ENCODE measurements at places on chromosomes 7 and 10. TPM values are rescaled to one million over a fixed set of nuclear protein-coding genes. Genes with fewer than 3 reads are reported as not detected.
A peak's percentile ranks its signal among the peaks of the same experiment; 100 is the strongest.

DNA sequence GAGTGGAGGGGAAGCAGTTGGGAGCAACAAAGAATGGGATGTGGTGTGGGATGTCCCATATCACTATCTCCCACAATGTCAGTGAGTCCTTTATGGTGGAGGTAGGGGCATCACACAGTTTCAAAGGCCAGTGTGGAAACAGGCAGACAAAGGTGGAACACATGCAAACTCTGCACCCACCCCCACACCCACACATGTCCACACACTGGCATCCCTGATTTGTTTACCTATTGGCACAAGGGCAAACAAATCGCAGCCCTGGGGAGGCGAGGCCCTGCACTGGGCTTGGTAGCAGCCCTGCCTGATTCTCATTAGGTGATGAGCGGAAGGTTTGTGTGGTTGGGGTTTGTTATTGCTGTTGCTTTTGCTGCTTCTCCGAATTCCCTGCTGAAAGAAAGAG is 243.3 kb downstream of the GRID1 start:
- H3K4me1 ChIP-seq, result no peaks in the 10 kb centered on the region
- no peak overlapping the region for H3K27ac ChIP-seq
- H3K27me3 ChIP-seq, result no peaks in the 10 kb centered on the region
- no peak for DNase-seq

DNA sequence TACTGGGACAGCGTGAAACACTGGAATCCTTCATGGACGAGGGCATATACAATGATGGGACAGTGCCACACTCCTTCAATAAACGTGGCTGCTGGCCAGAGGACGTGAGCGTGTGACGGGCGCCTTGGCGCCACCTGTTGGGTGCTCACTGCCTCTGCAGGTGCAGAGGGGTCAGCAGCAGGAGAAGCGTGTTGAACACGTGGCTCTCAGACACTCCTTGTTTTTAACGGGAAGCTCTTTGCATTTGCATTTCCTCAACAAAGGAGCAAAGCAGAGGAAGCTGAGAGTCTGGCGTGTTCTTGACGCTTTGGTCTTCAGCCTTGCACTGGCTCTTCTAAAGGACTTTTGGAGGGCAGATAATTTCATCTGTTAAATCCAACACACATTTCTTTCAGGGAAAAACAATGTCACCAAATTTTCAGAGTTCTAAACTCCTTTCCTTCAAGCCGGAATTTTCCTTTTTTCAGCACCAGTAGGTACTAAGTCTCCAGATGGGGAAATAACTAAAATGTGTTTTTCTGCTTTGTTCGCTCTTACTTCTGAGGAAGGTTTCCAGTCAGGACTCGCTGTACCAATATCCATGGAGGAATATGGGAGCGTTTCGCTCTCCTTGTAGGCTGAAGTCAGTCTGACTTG is 2.9 kb upstream of the GET4 start:
- H3K36me3 ChIP-seq, result peaks cover 23% of the 10 kb centered on the region
- H3K4me3 ChIP-seq, result no peak overlapping the region
- H3K27ac ChIP-seq, result peak overlapping the region; percentile 83
- DNase-seq, result peak; percentile 65

GRCh38 chr10:17206210-17206709 is 4.8 kb upstream of the TRDMT1 start:
- H3K4me3 ChIP-seq, result peak overlapping the region; percentile 72
- H3K36me3 ChIP-seq, result no peaks in the 10 kb centered on the region
- peaks cover 84% of the 10 kb centered on the region for H3K4me1 ChIP-seq
- H3K27me3 ChIP-seq, result peaks cover 4% of the 10 kb centered on the region
- peak overlapping the region; percentile 96 for H3K27ac ChIP-seq
- DNase-seq, result peak; percentile 91

Gene PNLIPRP2
- not detected for total RNA-seq

Gene CPA2
- total RNA-seq, result not detected

DNA sequence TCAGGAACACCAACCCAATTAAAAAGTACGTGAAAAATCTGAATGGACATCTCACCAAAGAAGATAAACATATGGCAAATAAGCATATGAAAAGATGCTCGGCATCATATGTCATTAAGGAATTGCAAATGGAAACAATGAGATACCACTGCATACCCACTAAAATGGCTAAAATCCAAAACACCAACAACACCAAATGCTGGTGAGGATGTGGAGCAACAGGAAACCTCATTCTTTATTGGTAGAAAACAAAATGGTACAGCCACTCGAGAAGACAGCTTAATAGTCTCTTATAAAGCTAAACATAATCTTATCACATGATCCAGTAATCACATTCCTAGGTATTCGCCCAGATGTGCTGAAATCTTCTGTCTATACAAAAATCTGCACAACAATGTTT is 13.1 kb downstream of the RSU1 start:
- no peaks in the 10 kb centered on the region for H3K27me3 ChIP-seq
- H3K4me3 ChIP-seq, result no peak overlapping the region
- no peak overlapping the region for H3K27ac ChIP-seq
- peaks cover 31% of the 10 kb centered on the region for H3K4me1 ChIP-seq
- DNase-seq, result no peak

Gene MEST
- 0.33 TPM for total RNA-seq

Gene CYP3A7
- total RNA-seq, result not detected

DNA sequence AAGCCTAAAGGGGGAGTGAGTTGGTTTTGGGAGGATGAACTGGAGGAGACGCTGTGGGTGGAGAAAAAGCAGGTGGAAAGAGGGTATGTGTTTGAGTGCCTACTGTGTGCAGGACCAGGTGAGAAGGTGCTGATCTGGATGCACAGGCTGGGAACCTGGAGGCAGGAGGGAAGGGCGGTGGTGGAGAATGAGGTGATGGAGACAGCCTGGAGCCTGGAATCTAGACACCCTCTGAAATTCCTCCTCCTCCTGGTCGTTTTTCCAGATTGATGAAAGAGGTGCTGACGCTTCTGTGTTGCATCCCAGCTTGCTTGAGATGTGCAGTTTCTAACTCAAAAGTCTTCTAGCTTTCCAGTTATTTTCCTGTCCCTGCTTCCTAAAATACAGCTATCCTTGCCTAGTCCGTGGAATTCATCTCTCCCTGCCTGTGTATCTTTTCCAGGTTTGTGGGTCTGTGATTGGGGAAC is 67.5 kb downstream of the LRMDA start:
- H3K4me3 ChIP-seq, result no peak overlapping the region
- H3K27me3 ChIP-seq, result peaks cover 4% of the 10 kb centered on the region
- H3K27ac ChIP-seq, result no peak overlapping the region
- H3K36me3 ChIP-seq, result no peaks in the 10 kb centered on the region

Gene HOXA4
- total RNA-seq, result 0.75 TPM

DNA sequence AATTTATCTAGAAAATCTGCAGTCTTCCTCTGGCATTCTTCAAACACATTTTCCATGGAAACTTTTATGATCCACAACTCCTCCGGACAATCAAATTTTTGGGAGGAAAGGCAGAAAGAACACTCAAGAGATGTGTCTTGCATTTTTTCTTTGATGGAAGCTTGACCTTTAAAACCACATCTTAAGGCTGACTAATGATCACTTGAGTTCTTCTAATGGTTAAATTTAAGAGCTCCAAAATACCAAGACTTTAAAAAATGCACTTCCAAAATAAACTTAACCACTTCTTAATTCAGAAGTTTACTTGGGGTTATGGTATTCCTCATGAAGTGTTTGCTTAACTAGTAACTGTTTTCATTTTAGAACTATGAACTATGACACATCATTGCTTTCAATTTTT is 43.3 kb downstream of the ETV1 start:
- H3K27me3 ChIP-seq, result no peaks in the 10 kb centered on the region
- peak overlapping the region; percentile 44 for H3K27ac ChIP-seq
- peaks cover 22% of the 10 kb centered on the region for H3K4me1 ChIP-seq
- peak; percentile 69 for DNase-seq

DNA sequence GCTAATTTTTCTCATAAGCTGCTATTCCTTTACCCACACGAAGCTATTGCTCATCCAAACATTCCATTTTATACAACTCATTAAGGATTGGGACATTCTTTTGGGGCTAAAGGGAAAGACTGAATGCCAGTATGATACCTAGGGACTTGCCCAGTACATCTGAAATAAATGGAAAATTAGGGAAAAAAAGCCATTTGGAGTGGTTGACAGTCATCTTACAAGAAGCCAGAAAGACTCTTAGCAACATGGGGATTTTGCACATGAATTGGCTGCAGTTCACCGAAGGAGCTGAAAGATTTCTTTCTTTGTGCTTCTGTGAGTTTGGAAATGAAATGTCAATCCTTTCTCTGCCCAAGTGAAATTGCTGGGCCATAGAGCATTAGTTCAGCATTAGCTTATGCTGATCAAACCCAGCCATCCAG is 43.3 kb upstream of the MTURN start:
- peaks cover 2% of the 10 kb centered on the region for H3K27me3 ChIP-seq
- peak; percentile 77 for DNase-seq
- 0 out of 2 replicates have a peak, but pooled peaks cover 4% of the 10 kb centered on the region for H3K36me3 ChIP-seq
- peak overlapping the region; percentile 18 for H3K4me3 ChIP-seq
- peaks cover 34% of the 10 kb centered on the region for H3K4me1 ChIP-seq

All from HFFc6 (cell line).